ENCODE measurements at places on chromosomes 1 and 21. TPM values are rescaled to one million over a fixed set of nuclear protein-coding genes. Genes with fewer than 3 reads are reported as not detected.

GRCh38 chr1:167312871-167313270 is 92.2 kb downstream of the POU2F1 start:
- H3K4me3 ChIP-seq: no peak overlapping the region
- H3K27ac ChIP-seq: no peak overlapping the region
- no peaks in the 10 kb centered on the region for H3K36me3 ChIP-seq

The PCSK9 gene
- not detected for total RNA-seq

The KRTAP19-1 gene
- not detected for total RNA-seq

- H3K4me1 ChIP-seq: peaks cover 35% of the 10 kb centered on the region
- peak; percentile 80 for DNase-seq
- H3K4me3 ChIP-seq: no peak overlapping the region
These were observed 30.0 kb upstream of the RCSD1 start for GRCh38 chr1:167599957-167600581.

The INSRR gene
- total RNA-seq: not detected

The ATF3 gene
- total RNA-seq: 10.4 TPM

The SYTL1 gene
- total RNA-seq: 135 TPM

The SMIM11 gene
- 3.1 TPM for total RNA-seq

GRCh38 chr1:247304031-247304430 is 27.6 kb downstream of the ZNF496 start:
- DNase-seq: no peak
- H3K27ac ChIP-seq: no peak overlapping the region
- H3K4me1 ChIP-seq: no peaks in the 10 kb centered on the region

- peak; percentile 4 for DNase-seq
- H3K27ac ChIP-seq: no peak overlapping the region
- no peaks in the 10 kb centered on the region for H3K4me1 ChIP-seq
These were observed 33.6 kb downstream of the SPAG17 start for GRCh38 chr1:118151312-118151937.

DNA sequence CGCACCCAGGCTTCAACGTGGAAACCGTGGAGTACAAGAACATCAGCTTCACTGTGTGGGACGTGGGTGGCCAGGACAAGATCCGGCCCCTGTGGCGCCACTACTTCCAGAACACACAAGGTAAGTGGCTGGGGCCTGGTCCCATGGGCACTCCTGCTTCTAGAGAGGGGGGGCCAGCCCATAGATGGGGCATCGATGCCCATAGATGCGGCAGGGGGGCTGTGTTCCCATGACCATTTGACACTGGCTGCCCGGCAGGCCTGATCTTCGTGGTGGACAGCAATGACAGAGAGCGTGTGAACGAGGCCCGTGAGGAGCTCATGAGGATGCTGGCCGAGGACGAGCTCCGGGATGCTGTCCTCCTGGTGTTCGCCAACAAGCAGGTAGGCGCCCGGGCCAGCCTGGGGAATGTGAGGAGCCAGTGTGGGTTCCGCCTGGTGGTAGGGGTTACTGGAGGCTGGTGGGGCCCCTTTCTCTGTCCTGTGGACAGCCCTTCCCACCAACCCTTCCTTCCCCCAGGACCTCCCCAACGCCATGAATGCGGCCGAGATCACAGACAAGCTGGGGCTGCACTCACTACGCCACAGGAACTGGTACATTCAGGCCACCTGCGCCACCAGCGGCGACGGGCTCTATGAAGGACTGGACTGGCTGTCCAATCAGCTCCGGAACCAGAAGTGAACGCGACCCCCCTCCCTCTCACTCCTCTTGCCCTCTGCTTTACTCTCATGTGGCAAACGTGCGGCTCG is 5.6 kb downstream of the C1orf35 start:
- H3K4me3 ChIP-seq: no peak overlapping the region
- no peak for DNase-seq
- H3K36me3 ChIP-seq: peaks cover 74% of the 10 kb centered on the region
- peaks cover 58% of the 10 kb centered on the region for H3K4me1 ChIP-seq

The DCDC2B gene
- 0.14 TPM for total RNA-seq

- no peak overlapping the region for H3K27ac ChIP-seq
- no peaks in the 10 kb centered on the region for H3K36me3 ChIP-seq
- H3K27me3 ChIP-seq: no peaks in the 10 kb centered on the region
- no peak overlapping the region for H3K4me3 ChIP-seq
These were observed 1490.8 kb downstream of the BRINP3 start for GRCh38 chr1:188986745-188987417.

DNA sequence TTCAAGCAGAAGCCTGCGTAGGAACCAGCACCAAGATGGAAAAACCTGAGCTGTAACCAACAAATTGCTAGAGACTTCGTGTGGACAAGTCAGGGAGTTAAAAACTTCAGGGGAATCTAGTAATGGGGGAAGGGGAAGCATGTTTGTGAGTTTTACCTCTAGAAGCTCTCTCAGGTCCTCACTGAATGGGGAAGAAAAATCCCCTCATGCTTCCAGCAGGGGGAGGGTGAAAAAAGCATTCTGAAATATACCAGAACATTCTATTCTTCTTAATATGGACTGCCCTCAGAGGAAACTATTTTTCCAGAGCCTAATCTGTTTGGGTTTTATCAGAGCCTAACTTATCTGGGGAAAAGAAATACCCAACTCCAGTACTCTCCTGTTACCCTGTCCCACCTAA is 28.6 kb downstream of the GNG12 start:
- no peak for DNase-seq
- H3K4me3 ChIP-seq: no peak overlapping the region
- no peak overlapping the region for H3K27ac ChIP-seq
- H3K36me3 ChIP-seq: no peaks in the 10 kb centered on the region

DNA sequence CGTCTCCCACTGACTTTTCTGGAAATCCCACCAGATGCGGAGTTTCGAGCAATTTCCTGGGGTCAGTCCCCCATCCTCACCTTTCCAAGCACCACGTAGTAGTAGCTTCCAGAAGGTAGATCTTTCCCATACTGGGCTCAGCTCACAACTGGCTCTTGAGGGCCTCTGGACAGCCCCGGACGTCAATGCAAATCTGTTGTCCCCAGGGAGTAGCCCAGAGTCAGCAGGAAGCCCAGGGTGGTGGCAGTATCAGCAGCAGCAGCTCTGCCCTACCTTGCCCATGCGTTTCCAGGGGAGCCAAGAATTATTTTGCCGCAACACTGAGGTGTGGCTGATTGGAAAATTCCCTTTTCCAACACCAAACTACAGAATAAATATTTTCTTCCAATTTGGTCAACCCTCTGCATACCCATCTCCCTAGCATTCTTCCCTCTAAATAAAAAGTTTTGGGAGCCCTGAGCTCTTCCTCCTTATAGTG is 70.3 kb downstream of the CD46 start:
- peaks cover 91% of the 10 kb centered on the region for H3K4me1 ChIP-seq
- H3K36me3 ChIP-seq: peaks cover 42% of the 10 kb centered on the region
- no peak for DNase-seq

DNA sequence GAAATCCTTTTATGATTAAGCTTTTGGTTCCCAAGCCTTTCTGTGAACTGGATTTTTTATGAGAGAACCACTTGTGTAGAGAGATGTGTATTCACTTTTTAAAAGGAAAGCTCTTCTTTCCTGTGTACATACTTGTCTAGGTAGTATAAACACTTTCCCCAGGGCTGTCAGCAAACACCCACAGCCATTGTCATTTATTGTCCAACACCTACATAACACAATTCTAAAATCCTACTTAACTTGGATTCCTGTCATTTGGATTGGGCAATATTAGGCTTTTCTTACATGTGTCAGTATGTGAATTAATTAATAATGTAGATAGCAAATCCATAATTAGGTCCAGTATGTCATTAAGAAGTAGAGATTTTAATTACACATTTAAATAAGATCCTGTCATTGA is 12.3 kb downstream of the DDX20 start:
- H3K36me3 ChIP-seq: peaks cover 45% of the 10 kb centered on the region
- no peaks in the 10 kb centered on the region for H3K27me3 ChIP-seq
- H3K4me3 ChIP-seq: no peak overlapping the region
- no peak for DNase-seq

The STX12 gene
- 22.7 TPM for total RNA-seq

DNA sequence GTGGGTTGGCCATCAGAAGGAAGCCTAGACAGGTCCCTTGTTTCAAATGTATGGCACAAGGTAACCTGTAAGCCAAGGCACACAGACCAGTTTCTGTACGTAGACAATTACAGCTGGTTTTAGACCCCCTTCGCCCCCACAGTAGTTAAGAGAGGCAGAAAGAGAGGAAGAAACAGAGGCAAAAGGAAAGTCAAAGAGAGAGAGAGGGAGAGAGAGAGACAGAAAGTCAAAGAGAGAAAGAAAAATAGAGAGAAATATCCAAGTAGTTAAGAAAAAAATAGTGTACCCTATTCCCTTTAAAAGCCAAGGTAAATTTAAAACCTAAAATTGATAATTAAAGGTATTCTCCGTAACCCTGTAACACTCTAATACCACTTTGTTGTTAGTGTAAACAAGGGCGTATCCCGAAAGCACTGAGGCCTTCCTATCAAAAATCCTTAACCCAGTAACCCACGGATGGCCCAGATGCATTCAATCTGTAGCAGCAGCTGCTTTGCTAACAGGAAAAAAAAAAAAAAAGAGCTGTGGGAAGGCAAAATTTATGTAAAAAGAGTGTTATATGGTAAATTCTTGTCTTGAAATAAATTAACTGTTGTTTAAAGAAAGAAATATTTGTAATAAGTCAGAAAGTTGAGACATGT is 49.4 kb downstream of the ADCY10 start:
- H3K27ac ChIP-seq: no peak overlapping the region
- H3K27me3 ChIP-seq: no peaks in the 10 kb centered on the region
- DNase-seq: no peak
- H3K4me3 ChIP-seq: no peak overlapping the region
- H3K36me3 ChIP-seq: no peaks in the 10 kb centered on the region

DNA sequence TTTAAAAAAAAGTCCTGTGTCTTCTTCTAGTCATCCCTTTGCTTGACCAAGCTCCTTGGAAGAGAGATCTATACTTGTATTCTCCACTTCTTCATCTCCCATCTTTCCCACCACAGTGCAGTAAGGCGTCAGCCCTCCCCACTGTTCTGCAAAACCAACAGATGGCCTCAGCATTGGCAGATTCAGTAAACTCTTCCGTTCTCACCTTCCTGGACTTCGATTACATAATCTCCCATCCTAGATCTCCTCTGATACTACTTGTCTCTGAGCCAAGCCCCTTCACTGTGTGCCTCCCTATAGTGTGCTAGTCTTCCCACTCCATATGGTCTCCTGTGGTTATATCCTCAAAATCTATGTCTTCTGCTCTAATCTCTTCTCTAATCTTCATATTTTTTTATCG is 1.6 kb upstream of the COLGALT2 start:
- H3K4me3 ChIP-seq: no peak overlapping the region
- peaks cover 48% of the 10 kb centered on the region for H3K27me3 ChIP-seq
- no peak overlapping the region for H3K27ac ChIP-seq
- H3K4me1 ChIP-seq: peaks cover 19% of the 10 kb centered on the region

The CHRNB2 gene
- not detected for total RNA-seq

Measured in CD4-positive, alpha-beta T cell (primary cell).